Stimulated activated CD8-positive, alpha-beta memory T cell treated with anti-CD3 and anti-CD28 coated beads, Interleukin-7, amount 100 ng/mL, for 1 hour (primary cell): ENCODE measurements at places on chromosomes 7 and 10.

DNA sequence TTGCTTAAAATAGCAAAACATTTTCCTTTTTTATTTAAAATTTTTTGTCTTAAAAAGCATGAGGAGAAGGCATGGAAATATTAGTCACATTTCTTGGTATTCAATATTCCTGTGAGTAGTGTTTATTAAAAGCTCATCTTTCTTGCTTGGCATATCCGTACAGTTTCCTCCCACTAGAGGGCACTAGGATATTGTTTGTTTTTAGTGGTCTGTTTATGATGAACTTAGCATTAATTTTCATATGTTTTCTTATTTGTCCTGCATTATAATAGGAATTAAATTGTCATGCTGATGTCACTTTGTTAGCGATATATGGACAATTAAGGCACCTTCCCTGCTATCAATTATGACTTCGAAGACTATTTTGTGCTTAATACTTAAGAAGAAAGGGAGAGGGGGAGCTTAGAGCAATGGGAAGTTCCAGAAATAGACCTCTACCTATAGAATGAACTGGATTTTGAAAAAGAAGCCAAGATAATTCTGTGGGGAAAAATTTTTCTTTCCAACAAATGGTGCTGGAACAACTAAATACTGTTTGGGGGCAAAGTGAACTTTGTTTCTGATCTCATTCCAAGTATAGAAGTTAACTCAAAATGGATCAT lies 91.0 kb upstream of the STRIP2 start:
- no peak for DNase-seq

DNA sequence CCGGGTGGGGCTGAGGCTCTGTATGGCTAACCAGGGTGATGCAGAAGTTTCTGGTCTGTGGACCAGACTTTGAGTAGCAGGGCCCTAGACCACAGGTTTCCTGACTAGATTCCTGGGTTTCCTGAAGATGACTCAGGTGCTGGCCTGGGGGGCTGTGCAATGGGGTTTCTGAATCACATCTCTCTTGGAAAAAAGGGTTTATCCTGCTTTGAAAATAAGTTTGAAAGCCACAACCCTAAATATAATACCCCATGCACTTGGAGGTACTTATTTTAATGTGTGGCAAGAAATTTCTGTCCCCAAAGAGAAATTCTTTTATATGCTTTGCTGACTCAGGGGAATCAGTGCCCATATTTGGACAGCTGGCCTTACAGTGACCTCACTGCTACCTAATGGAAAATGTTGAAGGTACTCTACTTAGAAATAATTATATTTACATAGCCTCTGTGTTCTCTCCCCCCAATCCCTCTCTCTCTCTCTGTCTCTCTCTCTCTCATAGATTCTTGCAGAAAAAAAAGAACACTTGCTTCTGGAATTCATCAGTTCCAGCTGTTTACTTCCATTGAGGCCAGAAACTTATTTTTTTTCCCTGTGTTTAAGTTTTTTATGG lies 184.4 kb upstream of the LYZL2 start:
- no peak for DNase-seq

- DNase-seq = no peak
These were observed 88.3 kb downstream of the GALNT17 start for GRCh38 chr7:71220210-71220695.

GRCh38 chr7:105878746-105879605 lies 2.6 kb upstream of the ATXN7L1 start:
- no peak for DNase-seq

DNA sequence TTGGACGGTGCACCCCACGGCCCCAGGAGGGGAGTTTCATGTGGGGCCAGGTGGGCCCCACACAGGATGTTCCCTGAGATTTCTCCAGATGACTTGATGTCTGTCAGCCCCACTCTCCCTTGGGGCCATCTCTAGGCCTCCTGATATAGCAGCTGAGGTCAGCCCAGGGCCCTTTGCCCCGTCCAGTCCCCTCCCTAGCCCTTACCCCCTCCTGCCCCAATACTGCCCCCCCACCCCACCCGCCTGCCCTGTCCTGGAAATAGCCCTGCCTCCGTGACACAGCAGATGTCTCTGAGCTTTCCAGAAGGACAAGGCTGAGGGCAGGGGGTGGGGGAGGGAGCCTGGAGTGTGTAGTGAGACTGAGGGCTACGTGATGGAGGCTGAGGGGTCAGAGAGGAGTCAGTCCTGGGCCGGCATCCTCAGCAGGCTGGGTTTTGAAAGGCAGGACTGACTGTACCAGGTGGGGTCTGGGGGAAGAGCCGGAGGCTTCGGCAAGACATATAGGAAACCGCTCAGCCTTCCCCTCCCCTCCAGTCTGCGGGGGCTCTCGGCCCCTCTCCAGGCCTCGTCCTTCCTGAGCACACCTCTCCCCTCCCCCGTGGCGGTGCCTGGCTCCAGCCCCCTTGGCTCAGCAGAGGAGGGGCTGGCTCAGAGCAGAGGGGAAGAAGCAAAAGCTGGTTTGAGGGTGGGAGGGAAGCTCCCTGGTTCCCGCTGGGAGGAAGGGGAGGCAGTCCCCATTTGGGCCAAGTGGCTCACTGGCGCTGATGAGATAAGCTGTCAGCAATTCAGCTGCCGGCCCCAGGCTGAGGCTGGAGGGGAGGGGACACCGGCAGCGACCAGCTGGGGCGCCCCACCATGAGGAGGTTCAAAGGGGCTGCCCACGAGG lies 2.0 kb downstream of the FLNC start:
- DNase-seq = no peak

GRCh38 chr7:105642264-105642663 lies 61.0 kb upstream of the EFCAB10 start:
- DNase-seq = no peak

- no peak for DNase-seq
These were observed 46.6 kb downstream of the CCSER2 start for GRCh38 chr10:84375011-84375410.

DNA sequence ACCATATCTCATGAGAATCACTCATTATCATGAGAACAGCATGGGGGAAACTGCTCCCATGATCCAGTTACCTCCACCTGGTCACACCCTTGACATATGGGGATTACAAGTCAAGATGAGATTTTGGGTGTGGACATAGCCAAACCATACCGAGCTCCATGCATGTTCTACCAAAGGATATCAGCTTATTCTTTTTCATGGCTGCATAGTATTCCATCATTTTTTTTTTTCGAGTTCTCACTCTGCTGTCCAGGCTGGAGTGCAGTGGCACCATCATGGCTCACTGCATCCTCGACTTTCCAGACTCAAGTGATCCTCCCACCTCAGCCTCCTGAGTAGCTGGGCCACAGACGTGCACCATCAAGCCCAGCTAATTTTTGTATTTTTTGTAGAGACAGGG lies 668.3 kb downstream of the GATA3 start:
- no peak for DNase-seq

GRCh38 chr10:100045592-100045991 lies 35.8 kb upstream of the DNMBP start:
- DNase-seq = no peak

- DNase-seq = no peak
These were observed 70.3 kb downstream of the PON1 start for GRCh38 chr7:95253986-95254385.
